ENCODE measurements at places on chromosomes 13 and 19. TPM values are rescaled to one million over a fixed set of nuclear protein-coding genes. Genes with fewer than 3 reads are reported as not detected.

CNN2 gene
- 120 TPM for total RNA-seq

TMEM190 gene
- not detected for total RNA-seq

IL4I1 gene
- total RNA-seq, result 1.4 TPM

DNM2 gene
- 62.8 TPM for total RNA-seq

RAB3A gene
- total RNA-seq, result not detected

GJB6 gene
- 3.6 TPM for total RNA-seq

U2AF2 gene
- 40.7 TPM for total RNA-seq

KLHL1 gene
- total RNA-seq, result 1.4 TPM

ZNF534 gene
- total RNA-seq, result 6.5 TPM

BEST2 gene
- not detected for total RNA-seq

FBN3 gene
- total RNA-seq, result under 0.01 TPM

EMC10 gene
- total RNA-seq, result 37.1 TPM

DIRAS1 gene
- 8.2 TPM for total RNA-seq

HSD17B14 gene
- 3.4 TPM for total RNA-seq

CRTC1 gene
- 1.4 TPM for total RNA-seq

UGGT2 gene
- 107 TPM for total RNA-seq

DNA sequence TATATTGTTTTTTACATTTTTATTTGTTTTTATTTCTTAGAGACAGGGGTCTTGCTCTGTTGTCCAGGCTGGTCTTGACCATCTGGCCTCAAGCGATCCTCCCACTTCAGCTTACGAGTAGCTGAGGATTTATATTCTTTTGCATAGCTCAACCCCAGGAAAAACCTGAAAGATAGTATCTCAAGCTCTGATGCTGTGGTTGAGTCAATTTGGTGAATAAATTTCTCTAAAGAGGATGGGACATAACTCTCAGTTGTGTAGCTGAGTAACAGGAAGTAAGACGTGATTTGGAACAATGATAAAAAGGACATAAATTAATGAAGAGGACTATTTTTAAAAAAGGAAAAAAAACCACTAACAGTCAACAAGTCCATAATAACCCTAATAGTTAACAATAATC lies 79.8 kb upstream of the TNFSF11 start:
- no peak for DNase-seq

- no peak for DNase-seq
Observed at GRCh38 chr13:94968757-94969086, 256.4 kb upstream of the SOX21 start.

GRCh38 chr19:51901860-51902259 lies 3.0 kb downstream of the ZNF649 start:
- no peak for DNase-seq

GRCh38 chr19:14603990-14604387 lies 21.1 kb downstream of the CLEC17A start:
- no peak for DNase-seq

GRCh38 chr13:114260814-114261213 lies 20.6 kb upstream of the UPF3A start:
- DNase-seq, result no peak

GRCh38 chr19:3285647-3286176 lies 61.3 kb downstream of the CELF5 start:
- DNase-seq, result no peak

DNA sequence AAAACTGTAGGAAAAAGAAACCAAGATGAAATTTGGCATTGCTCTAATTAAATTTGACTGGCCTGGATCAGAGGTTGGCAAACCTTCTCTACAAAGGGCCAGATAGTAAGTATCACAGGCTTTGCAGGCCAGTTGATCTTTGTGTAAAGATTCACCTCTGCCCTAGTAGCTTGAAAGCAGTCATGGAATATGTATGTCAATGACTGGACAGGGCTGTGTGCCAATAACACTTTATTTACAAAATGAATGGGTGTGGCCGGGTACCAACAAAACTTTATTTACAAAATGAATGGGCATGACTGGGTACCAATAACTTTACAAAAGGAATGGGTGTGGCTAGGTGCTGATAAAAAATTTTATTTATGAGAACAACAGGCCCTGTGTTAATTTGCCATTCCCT lies 20.0 kb downstream of the SIN3B start:
- DNase-seq, result no peak

- peak; percentile 8 for DNase-seq
Observed at GRCh38 chr19:15869109-15869555, 28.7 kb downstream of the CYP4F2 start.

DNA sequence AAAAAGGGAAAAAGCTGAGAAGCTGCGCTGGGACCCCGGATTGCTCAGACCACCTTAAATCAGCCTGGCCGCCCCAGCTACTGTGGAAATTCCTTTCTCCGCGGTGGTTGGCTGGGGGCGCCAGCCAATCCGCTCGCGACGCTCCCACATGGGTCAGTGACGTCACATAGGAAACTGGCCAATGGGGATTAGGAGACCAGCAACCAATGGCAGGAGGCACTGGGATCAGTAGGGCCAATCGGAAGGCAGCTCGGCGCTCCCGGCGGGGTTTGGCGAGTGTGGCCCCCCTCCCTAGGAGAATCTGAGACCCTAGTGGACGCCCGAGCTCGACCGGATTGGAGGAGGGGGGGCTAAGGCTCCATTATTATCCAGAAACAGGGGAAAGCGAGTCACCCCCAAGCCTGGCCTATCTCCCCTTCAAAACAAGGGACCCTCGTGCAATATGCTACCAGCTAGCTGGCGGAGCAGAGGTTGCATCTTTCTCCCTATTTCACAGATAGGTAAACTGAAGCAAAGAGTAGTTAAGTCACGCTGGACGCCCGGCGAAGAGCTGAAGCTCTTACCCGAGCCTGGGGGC lies 6.5 kb upstream of the TLE2 start:
- peak; percentile 100 for DNase-seq

DNA sequence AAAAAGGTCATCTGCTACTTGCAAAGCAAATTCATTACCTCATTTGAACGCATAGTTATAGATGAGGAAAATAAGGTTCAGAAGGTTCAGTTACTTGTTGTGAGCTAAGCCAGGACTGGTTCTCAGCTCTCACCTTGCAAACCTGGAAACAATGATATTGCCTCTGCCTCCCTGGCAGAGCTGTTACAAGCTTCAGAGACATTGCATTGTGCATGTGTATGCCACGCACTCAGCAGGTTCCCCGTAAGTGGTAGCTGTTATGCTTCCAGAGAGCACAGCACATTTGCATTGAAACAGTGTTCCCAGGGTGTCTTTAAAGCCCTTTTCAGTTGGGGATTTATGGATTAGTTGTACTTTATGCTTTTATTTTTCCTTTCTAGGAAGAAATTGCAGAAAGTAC lies 80.6 kb downstream of the DGKH start:
- no peak for DNase-seq

- DNase-seq, result no peak
Observed at GRCh38 chr13:74867460-74867859, 614.5 kb downstream of the TBC1D4 start.

DNA sequence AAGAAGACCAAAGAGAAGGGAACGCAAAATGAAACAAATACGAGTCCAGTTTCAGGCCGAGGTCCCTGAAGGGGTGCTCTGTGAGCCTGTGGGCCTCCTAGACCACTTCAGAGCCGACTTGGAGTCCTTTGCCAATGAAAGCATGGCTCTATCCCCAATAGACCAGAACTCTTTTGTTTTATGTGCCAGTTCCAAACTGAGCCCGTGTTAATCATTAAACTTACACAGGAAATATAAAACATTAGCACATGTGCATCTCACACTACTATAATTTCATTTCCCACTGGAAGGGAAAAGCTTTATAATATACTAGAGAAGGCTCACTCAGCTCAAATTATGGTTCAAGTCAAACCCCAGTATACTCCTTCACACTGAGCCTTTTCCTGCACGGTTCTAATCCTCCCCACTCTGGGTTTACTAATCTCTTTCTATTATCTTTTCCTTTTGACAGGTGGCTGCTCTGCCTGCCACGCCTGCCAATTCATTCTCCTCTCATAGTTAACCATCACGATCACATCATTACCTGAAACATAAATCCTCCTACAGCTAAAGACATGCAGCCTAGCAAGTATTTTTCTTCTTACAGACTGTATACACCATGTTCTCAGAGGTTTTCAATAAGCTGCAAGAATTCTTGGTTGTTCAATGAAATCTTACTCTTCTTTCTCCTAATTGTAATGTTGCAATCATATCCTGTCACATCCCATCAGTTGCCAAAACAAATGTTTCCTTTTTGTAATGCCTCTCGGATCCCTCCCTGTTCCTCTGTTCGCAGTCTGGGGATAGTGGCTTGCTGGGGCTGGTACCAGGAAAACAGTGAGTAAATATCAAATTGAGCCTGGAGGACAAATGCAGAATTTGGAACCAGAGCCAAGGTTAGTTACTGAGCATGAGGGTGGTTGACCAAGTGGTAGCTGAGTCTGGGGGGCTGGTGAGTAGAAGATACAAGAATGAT lies 18.8 kb upstream of the WASF3 start:
- DNase-seq, result no peak

DNA sequence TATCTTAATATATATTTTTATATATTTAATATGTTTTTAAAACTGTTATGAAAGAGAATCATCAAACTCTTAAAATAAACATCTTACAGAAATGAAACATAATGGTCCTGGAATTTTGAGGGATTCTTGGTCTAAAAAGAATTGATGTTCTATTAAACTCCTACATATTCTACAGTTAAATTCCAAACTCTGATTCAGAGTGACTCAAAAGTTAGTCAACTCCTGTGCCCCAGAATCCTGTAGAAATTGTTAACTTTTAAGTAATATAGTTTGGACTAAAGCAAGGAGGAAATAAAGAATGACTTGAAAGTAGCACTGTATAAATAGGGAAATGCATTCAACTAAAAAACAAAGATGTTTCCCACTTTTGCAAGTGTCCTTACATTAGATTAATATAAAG lies 47.7 kb downstream of the FNDC3A start:
- no peak for DNase-seq

DNA sequence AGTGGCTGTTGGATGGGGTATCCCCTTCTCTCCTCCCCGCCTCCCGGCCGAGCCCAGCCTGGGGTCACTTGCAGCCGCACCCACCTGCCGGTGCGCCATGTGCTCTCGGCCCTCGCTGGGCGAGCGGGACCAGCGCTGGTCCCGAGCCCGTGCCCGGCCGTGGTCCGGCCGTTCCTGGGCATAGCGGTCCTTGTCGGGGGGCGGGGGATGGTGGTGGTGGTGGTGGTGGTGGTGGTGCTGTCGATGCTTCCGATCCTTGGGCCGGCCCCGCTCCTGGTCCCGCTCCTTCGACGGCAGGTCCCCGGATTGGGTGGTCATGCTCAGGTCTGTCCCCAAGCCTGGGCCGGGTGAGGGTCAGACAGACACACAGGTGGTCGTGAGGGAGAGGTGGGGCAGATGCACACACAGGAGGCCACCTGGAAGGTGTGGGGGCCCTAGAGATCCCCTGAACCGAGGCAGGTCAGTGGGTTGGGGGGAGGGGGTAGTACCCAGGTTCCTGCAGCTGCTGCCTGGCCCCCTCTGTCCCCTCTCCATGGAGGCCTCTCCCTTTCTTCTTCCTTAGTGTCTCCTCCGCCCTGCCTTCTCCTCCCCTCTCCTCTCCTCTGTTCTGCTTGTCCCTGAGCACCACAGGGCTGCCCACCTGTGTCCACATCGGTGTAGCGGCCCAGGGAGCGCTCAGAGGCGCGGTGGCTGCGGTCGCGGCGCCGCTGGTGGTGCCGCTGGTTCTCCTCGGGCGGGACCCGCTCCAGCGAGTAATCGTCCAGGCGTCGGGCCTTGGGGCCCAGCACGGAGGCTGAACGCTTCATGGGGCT lies 58.7 kb downstream of the IER2 start:
- no peak for DNase-seq

DNA sequence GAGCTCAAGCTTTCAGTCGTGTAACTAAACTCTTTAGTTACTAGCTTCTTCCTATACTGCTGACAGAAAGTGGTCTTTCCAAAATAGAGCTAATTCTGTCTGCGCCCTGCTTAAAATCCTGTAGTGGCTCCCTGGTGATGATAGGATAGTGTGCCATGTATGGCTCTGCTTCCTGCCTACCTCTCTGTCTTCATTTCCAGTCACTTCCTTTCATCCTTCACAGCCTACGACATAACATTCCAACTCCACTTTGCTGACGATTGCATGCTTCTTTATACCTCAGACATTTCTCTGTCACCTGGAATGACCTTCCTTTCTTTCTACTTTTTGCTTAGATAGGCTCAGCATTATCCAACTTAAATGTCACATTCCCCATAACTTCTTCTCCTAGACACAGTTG lies 190.8 kb downstream of the MAB21L1 start:
- DNase-seq, result no peak

- DNase-seq, result no peak
Observed at GRCh38 chr19:36103842-36104552, 6.9 kb upstream of the OVOL3 start.

GRCh38 chr13:36918246-36919131 lies 1.5 kb downstream of the SMAD9 start:
- DNase-seq, result peak; percentile 57

GRCh38 chr13:51758691-51759090 lies 45.3 kb downstream of the DHRS12 start:
- no peak for DNase-seq

DNA sequence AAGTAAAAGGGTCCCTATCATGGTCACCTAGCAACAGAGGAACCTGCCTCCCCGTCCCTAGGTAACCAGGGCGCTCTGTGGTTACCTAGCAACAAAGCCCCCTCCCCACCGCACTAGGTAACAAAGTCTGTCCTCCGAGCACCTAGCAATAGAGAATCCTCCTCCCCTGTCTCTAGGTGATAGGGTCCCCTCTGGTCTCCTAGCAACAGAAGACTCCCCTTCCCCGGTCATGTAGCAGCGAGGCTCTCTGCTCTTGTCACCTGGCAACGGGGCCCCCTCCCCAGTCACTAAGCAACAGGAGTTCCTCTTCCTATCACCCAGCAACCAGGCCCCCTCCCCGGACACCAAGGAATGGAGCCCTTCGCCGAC lies 307 bp downstream of the JOSD2 start:
- no peak for DNase-seq

DNA sequence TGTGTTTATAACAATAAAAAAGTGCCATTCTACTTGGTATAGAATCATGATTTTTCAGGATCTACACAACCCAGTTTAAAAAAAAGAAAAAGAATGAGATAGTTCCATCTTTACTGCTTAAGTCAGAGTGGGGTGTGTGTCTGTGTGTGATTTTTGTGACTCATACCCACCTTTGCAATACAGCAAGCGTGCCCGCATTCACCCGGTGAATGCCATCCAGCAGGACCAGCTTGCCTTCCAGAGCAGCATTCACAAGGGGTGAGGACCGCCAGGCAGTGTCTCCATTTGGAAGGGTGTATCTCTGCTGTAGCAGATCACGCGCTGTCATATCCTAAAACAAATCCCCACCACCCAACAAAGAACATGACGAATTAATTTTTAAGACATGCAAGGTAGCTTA lies 127.7 kb downstream of the VWA8 start:
- no peak for DNase-seq

DNA sequence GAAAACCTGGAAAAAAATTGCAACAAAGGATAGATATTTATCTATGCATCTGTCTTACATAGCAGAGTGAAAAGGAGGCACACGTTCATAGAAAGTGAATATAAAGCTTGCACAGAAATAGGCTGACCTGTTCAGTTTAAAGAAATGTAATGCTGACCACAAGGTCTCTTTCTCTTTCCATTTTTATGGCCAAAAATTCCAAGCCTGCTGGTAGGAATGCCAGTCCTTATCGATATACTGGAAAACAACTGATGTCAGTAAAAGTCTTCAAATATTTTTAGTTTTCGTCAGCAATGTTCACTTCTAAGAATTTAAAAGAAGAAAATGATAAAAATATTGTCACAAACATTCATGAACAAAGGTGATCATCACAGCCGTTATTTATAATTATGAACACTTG lies 59.0 kb upstream of the MCF2L start:
- DNase-seq, result no peak

- no peak for DNase-seq
Observed at GRCh38 chr13:32804673-32805230, 211.5 kb upstream of the KL start.

- no peak for DNase-seq
Observed at GRCh38 chr19:16374436-16374835, 49.8 kb downstream of the KLF2 start.
